ENCODE measurements at places on chromosomes 4 and X. TPM values are rescaled to one million over a fixed set of nuclear protein-coding genes. Genes with fewer than 3 reads are reported as not detected.

Gene JAKMIP1
- 0.16 TPM for polyA plus RNA-seq

DNA sequence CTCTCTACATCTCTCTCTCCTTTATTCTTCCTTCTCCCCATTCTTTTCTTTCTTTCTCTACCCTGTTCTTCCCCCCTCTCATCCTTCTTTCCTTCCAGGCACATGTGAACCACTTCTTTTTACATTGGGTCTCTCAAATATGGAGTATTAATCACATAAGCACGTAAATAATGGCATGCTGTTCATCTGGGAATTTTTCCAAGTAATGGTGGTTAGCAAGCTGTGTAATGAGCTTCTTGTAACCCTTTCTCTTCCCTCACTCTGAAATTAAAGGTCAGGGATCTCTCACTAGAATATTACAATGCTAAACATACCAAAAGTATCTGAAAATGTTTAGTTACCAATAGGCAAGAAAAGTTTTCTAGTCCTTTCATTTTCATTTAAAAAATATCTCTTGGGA lies 239.9 kb upstream of the TEX13A start:
- DNase-seq: no peak

DNA sequence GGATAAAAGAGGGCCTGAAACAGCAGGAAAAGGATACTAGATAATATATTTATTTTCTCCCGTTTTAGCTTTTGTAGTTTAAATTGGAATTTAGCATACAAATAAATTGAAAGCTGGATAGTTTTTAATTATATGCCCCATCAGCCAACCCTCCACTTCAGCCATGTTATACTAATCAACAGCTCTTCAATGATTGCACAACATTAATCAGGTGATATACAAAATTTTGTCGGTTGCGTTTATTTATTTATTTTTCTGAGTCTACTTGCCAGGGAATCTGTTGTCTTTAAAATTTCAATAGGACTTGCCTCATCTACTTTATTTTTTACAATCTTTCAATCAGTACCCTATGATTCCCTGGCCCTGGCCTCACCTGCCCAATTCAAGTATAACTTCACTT lies 12.1 kb downstream of the DGKK start:
- DNase-seq: no peak

Gene DNAAF6
- 1.2 TPM for polyA plus RNA-seq

Gene ITIH6
- polyA plus RNA-seq: 0.18 TPM

DNA sequence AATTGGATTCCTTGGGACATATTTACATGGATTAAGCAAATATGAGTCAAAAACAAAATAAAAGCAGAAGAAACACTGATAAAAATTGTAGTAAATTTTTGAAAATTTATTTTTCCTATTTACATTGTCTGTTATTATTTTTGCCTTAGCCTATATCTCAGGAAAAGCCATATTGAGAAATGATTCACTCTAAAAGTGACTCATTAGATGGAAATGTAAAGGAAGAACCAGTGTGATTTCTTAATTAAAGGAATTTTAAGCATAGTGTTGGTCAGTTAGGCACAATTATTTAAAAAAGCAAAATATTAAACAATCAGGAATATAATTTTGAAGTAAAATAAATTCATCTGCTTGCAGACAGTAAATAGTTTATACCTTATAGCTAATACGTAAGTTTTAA lies 167.4 kb upstream of the NAP1L5 start:
- DNase-seq: no peak

DNA sequence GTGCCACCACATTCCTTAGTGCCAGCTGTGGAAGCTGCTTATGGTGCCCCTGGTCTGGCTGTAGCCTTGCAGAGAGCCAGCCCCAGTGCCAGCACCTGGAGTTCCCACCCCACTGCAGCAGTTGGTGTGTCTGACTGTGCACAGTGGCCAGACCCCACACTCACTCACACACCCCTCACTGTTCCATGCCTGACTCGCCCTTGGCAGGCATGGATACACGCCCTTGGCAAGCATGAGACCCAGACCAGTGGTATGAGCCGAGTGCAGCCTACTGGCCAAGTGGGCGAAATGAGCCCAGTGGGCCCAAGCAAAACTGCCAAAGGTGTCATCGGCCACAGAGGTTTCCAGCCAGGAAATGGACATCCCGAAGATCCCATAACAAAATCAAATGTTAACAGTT lies 27.4 kb downstream of the NAA11 start:
- DNase-seq: no peak

DNA sequence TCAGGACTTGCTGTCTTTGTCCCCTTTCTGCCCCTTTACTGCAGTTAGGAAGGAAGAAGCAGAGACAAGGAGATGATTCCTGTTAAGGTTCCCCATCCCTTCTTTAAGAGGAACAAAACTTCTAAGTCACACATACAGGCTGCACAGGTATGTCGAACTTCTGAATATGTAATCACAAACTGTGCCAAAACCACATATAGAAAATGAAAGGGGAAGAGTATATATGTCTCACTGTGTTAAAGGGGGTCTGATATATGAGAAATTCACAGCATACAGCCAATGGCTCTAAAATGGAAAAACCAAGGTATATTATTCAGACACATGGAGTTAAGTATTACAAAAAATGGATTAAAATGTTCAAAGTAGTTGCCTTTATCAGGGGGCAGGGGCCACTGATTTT lies 11.7 kb downstream of the CFAP97 start:
- DNase-seq: no peak

Gene DLG3
- polyA plus RNA-seq: 56.3 TPM

GRCh38 chr4:6372649-6373525 lies 99.5 kb downstream of the PPP2R2C start:
- DNase-seq: no peak

DNA sequence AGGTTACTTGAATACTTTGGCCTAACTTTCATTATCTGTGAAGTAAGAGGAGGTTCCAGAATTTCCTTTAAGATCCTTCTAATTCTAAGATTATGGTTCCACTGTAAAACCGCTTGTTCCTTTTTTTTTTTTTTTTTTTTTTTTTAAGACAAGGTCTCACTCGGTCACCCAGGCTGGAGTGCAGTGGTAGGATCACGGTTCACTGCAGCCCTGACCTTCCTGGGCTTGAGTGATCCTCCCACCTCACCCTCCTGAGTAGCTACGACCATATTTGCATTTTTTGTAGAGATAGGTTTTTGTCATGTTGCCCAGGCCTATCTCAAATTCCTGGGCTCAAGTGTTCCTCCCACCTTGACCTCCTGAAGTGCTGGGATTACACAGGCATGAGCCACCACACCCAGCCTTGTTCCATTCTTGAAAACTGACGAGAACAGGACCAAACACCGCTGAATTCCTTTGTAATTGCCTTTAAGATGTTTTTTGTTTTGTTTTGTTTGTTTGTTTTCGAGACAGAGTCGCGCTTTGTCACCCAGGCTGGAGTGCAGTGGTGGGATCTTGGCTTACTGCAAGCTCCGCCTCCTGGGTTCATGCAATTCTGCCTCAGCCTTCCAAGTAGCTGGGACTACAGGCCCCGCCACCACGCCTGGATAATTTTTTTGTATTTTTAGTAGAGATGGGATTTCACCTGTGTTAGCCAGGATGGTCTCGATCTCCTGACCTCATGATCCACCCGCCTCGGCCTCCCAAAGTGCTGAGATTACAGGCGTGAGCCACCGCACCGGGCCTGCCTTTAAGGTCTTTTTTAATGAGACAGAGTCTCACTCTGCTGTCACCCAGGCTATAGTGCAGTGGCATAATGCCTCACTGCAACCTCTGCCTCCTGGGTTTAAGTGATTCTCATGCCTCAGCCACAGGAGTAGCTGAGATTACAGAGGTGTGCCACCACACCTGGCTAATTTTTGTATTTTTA lies 6.8 kb downstream of the PDS5A start:
- DNase-seq: no peak

Gene C1QTNF7
- polyA plus RNA-seq: 15.0 TPM

DNA sequence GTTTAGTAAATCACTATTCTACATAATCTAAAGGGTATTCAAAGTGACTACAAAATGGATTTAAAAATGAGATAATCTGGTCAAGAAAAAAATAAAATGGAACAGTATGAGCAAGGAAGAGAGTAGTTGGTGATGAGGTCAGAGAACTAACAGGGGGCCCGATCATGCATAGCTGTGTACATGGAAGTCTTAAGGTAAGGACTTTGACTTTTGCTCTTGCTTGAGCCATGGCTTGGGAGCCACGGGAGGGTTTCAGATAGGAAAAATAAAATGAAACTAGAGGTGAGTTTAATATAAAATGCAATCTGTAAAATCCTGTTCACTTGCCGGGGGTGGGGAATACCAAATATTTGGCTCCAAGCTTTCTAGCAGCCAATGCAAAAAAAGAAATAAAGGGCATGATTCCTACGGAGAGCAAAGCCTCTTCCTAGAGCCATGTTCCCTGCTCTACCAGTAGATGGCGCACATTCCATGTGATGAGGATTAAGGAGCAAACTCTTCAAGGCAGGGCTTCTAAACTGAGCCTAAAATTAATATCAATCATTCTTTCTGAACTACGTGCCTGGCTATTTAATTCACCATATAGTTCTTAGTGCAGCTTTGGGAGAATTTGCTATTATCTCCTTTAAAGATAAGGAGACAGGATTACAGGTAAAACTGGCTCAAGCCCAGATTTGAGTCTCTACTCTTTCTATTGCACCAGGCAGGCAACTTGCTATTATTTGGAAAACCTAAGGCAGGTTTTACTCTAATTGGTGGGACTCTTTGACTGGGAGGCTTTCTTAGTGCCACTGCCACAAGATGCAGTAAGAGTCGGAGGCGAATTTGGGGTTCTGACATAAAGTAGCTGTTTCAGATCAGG lies 6.8 kb upstream of the CLCN5 start:
- DNase-seq: no peak

DNA sequence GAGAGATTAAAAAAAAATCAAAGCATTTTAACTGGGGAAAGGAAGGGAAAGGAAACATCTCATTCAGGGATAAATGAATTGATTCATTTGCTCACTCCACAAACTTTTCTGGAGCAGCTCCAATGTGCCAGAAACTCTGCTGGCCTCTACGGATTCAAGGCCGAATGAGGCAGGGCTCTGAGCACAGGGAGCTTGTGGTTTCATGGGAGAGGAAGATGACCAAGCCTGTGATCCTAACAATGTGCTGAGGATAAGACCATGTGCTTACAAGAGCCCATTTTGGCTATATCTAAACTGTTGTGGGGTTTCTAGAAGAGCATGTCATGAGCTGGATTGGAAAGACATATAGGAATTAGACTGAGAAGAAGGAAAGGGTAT lies 137.5 kb downstream of the ZNF674 start:
- DNase-seq: no peak

Gene APELA
- 0.31 TPM for polyA plus RNA-seq

DNA sequence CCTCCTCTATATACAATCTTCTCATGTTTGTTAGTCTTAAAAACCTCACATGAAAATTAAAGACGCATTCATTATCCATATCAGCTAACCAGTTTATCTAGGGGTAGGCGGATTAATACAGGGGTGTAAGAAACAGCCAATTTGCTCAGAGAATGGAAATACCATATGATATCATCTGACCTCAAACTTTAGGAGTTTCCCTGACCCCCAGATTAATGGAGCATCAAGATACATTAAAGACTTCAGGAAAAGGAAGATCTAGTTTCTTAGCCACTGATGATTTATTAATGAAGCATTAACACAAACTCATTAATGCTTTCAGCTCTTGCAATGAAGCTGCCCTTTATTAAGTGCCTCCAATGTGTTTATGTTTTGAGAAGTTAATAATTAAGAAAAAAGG lies 67.5 kb downstream of the CAMK2D start:
- DNase-seq: no peak

DNA sequence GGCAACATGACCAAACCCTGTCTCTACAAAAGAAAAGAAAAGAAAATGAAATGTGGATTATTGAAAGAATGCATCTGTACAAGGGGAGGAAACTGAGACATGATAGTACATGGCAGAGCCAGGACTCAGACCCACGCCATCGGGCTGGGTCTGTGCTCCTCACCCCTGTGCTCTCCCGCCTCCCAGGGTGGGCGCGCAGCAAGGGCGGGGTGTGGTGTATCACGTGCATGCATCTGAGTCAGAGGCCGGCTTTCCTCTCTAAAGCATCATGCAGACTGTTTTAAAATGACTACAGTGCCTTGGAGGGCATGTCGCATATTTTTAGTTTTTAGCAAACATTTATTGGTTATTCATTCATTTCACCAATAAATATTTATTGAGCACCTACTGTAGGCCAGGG lies 47.8 kb downstream of the HTT-AS start:
- no peak for DNase-seq

GRCh38 chr4:117385526-117385925 lies 300.1 kb upstream of the TRAM1L1 start:
- no peak for DNase-seq

DNA sequence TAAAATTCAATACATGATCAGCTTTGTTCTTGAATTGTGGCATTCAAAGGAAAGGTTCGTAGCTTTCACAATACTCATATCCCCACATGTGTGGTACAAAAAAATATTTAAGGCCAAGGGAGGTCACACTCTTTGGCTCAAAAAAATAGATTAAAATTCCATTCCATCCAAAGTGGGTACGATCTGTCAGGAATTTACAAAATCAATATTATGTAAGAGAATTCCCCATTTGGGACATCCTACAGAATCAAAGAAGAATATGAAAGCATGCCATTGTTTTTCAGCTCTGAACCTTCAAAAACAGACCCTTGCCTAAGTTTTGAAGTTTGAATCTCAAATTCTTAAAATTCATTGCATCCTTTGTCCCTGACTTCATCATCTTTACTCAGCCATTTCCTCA lies 85.8 kb downstream of the MID1 start:
- no peak for DNase-seq

DNA sequence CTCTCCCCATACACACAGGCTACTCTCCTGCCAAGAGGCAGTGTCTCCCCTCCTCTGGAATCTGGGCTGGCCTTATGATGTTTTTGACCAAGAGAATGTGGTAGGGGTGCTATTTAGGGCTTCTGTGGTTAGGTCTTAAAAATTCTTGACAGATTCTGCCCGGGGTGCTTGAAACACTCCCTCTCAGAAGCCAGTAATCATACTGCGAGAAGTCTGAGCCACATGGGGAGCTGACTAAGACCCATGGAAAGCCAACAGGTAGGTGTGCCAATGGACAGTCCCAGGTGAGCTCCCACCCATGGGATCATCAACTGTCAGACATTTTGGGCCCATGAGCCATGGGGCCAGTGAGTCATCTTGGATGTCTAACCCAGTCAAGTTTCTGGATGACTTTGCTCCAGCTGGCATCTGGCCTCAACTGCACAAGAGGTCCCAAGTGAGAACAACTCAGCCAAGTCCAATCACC lies 315.7 kb downstream of the FBXW7 start:
- no peak for DNase-seq

GRCh38 chrX:12956704-12957534 lies 18.0 kb upstream of the TMSB4X start:
- DNase-seq: no peak

GRCh38 chr4:144421056-144421455 lies 224.9 kb upstream of the HHIP start:
- no peak for DNase-seq

Gene KLHL13
- 2.2 TPM for polyA plus RNA-seq

- no peak for DNase-seq
Observed at GRCh38 chr4:709348-709747, 3.7 kb downstream of the PCGF3 start.

Gene SPANXN4
- not detected for polyA plus RNA-seq

Data from right lung (tissue), 10 donors.